GM19239 (cell line): ENCODE measurements at places on chromosomes 6 and 20.
A peak's percentile ranks its signal among the peaks of the same experiment; 100 is the strongest.

GRCh38 chr20:35010405-35011192 lies 54.9 kb downstream of the MYH7B start:
- DNase-seq: no peak

DNA sequence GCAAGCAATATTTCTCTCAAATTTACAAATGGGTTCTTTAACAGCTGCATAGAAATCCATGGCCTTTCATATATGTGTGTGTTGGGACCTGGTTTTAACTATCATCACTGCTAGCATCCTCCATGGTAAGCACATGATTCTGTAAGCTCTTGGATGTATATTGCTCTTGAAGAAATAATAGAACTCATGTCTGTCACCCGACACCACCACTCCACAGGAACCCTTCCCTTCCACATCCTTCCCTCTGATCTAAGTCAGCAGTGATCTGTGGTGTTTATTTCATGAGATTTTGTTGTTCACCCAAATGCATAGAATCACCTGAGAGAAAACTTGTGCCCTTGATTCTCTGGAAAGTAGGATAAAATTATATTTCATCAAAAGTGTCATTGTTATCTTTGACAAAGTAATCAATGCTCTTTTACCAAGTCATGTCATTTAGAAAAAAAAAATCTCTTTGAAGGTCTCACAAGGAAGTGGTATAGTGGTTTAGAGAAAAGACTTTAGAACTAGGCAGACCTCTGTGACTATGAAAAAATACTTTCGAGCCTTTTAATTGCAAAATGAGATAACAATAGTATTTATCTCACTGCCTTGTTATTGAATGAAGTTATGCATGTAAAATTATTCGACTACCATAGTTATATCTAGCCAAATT lies 649.8 kb upstream of the SLC35B3 start:
- no peak for DNase-seq

DNA sequence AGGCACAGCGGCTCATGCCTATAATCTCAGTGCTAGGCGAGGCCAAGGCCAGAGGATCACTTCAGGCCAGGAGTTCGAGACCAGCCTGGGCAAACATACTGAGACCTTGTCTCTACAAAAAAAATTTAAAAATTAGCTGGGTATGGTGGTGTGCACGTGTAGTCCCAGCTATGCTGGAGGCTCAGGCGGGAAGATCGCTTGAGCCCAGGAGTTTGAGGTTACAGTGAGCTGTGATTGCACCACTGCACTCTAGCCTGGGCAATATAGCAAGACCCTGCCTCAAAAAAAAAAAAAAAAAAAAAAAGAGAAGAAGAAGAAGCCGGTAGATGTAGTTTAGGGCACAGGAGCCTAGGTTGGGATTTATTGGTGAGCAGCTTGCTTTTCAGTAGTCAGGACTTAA lies 20.7 kb downstream of the MTHFD1L start:
- DNase-seq: no peak

GRCh38 chr20:25205277-25206062 lies 10.0 kb downstream of the ENTPD6 start:
- DNase-seq: no peak

GRCh38 chr6:453152-453551 lies 61.6 kb downstream of the IRF4 start:
- no peak for DNase-seq

GRCh38 chr20:3801299-3801698 lies 5.2 kb downstream of the CDC25B start:
- no peak for DNase-seq

GRCh38 chr20:6235510-6235909 lies 112.7 kb upstream of the FERMT1 start:
- DNase-seq: no peak

- DNase-seq: no peak
Measured at GRCh38 chr6:25449774-25450173, 170.6 kb downstream of the CARMIL1 start.

GRCh38 chr6:143026696-143027449 lies 33.8 kb upstream of the AIG1 start:
- DNase-seq: no peak

- DNase-seq: peak; percentile 20
Measured at GRCh38 chr20:50467718-50468356, 42.3 kb upstream of the PTPN1 start.

- DNase-seq: no peak
Measured at GRCh38 chr20:36030149-36030548, 61.8 kb downstream of the CNBD2 start.

DNA sequence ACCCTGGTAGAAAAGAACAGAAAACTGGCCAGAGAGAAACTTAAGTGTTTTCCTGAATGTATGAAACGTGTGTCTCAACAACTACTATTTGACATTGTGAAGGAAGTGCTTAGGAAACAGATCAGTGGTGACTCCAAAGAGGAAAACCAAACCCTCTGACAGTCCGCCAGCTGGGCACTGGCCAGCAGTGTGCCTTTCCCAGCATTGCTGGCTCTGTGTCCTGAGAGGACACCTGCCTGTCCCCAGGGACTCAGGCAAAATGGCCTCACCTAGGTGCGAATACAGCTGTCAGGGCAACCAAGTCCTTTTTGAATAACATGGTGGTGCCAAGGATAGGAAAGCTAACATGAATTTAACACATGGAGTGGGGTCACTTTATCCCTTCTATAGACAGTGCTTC lies 72.5 kb downstream of the NDUFAF5 start:
- DNase-seq: no peak

- DNase-seq: no peak
Measured at GRCh38 chr20:51428401-51429143, 113.9 kb downstream of the NFATC2 start.

- no peak for DNase-seq
Measured at GRCh38 chr6:30997301-30997700, 13.0 kb upstream of the MUC22 start.

GRCh38 chr6:134546962-134547645 lies 229.2 kb upstream of the SGK1 start:
- DNase-seq: no peak

DNA sequence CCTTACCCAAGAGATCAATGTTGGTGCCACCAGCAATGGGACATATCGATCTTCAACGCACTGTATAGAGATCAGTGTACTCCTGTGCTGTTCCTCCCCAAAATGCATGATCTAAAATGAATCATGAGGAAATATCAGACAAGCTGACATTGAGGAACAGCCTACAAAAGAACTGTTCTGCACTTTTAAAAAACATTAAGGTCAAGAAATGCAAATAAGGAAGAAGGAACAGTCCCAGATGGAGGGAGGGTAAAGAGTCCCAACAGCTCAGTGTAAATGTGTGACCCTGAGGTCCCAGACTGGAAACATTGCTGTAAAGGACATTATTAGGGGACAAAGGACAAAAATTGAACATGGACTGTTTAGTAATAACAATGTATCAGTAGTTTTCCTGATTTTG lies 24.3 kb upstream of the XRN2 start:
- no peak for DNase-seq

DNA sequence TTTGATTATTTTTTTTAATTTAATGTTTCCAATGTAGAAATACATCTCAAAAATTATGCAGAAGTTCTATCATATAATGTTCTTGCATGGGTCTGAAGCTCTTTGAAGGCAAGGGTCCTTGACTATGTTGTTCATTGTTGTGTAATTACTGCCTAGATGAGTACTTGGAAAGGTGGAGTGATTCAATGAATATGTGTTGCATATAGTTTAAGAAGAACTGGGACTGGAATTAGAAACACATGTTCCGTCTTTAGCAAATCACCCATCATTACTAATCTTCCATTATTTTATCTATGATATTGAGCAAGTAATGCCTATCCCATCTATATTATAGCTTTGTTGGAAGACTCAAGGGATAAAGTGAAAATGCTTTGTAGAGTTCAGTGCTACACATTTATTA lies 147.3 kb downstream of the LAMA2 start:
- DNase-seq: no peak

DNA sequence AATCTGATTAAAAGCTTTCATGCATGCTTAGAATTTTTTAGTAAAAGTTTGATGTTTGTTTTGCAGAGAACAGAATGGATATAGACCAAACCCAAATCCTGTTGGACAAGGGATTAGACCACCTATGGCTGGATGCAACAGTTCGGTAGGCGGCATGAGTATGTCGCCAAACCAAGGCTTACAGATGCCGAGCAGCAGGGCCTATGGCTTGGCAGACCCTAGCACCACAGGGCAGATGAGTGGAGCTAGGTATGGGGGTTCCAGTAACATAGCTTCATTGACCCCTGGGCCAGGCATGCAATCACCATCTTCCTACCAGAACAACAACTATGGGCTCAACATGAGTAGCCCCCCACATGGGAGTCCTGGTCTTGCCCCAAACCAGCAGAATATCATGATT lies 133.6 kb downstream of the NCOA3 start:
- DNase-seq: no peak

GRCh38 chr6:7176208-7176607 lies 68.4 kb downstream of the RREB1 start:
- no peak for DNase-seq

- no peak for DNase-seq
Measured at GRCh38 chr6:125201961-125202729, 48.6 kb downstream of the TPD52L1 start.
